ENCODE measurements at places on chromosomes 6 and 20.

GRCh38 chr20:50987493-50988210 is 29.0 kb downstream of the MOCS3 start:
- DNase-seq = peak; percentile 14

DNA sequence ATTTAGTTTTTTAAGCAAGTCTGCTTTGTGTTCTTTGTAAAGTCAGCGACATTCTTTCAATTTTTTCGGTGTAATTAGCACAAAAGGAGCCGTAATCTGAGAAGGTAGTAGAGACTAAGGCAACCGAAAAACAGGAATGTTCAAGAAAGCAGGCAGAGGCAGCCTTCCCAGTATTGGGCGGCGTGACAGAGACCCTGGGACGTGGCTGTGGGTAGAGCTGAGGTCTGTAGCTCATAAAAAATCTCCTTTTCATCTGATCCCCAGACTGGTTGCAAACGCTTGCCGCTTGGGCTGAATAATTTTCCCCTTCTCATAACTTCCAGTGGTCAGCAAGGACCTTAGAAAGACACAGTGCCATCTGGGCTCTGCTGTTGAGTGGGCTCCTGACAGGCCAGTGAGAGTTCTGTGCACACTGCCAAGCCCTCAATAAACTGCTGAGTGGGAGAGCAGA is 30.8 kb downstream of the GNAS start:
- DNase-seq = no peak

GRCh38 chr6:168538892-168539811 is 98.2 kb downstream of the SMOC2 start:
- no peak for DNase-seq

- no peak for DNase-seq
Observed at GRCh38 chr6:40210628-40211056, 276.4 kb upstream of the MOCS1 start.

- DNase-seq = no peak
Observed at GRCh38 chr20:32316667-32317066, 39.2 kb downstream of the KIF3B start.
